ENCODE measurements at places on chromosomes 5 and 9. TPM values are rescaled to one million over a fixed set of nuclear protein-coding genes. Genes with fewer than 3 reads are reported as not detected.

DNA sequence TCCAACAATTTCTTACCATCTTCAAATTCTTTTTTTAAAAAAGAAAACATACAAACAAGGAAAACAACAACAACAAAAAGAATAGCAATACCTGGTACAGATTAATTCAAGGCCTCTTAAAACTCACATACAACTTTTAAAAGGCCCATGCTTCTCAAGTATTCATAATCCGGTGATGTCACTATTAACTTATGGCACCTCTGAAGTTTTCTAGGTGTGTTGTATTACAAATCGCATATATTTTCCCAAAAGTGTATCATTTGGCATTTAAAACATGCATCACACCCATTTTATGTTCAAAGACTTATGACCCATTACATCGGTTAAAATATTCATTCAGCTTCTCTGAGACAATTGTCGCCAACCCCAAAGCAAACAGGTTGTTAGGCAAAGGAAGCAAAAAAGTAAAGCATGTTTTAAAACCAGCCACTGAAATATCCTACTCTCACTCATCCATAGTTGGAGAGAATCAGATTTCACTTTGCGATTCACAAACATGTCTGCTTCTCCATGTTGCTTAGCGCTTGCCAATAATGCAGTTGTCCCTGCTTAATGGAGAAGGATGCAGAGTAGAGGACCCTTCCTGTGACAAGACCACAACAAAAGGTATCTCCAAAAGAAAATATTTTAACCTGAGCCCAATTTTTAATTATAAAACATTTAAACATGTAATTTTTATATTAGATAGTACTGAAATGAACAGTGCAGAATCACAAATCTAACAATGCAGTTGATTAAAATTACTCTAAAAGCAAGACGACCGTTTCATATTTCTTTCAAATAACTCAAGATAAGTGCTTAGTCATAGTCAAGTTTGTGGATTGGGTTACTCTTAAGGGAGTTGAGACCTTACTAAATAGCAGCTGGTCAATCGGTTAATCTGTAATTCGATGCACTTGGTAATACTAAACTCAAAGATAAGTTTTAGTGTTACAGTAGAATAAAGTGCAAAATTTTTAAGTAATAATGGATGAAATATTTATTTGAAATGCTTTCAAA is 1.6 kb downstream of the SKP1 start:
- H3K27me3 ChIP-seq, result no peaks in the 10 kb centered on the region
- H3K27ac ChIP-seq, result no peak overlapping the region
- H3K36me3 ChIP-seq, result peaks cover 15% of the 10 kb centered on the region
- peak overlapping the region; percentile 71 for H3K4me3 ChIP-seq
- no peak for DNase-seq
- peaks cover 29% of the 10 kb centered on the region for H3K4me1 ChIP-seq

The MYMK gene
- total RNA-seq, result not detected

GRCh38 chr9:97176206-97176605 is 131.3 kb upstream of the CCDC180 start:
- H3K36me3 ChIP-seq, result no peaks in the 10 kb centered on the region
- no peaks in the 10 kb centered on the region for H3K27me3 ChIP-seq
- H3K27ac ChIP-seq, result no peak overlapping the region
- DNase-seq, result no peak

DNA sequence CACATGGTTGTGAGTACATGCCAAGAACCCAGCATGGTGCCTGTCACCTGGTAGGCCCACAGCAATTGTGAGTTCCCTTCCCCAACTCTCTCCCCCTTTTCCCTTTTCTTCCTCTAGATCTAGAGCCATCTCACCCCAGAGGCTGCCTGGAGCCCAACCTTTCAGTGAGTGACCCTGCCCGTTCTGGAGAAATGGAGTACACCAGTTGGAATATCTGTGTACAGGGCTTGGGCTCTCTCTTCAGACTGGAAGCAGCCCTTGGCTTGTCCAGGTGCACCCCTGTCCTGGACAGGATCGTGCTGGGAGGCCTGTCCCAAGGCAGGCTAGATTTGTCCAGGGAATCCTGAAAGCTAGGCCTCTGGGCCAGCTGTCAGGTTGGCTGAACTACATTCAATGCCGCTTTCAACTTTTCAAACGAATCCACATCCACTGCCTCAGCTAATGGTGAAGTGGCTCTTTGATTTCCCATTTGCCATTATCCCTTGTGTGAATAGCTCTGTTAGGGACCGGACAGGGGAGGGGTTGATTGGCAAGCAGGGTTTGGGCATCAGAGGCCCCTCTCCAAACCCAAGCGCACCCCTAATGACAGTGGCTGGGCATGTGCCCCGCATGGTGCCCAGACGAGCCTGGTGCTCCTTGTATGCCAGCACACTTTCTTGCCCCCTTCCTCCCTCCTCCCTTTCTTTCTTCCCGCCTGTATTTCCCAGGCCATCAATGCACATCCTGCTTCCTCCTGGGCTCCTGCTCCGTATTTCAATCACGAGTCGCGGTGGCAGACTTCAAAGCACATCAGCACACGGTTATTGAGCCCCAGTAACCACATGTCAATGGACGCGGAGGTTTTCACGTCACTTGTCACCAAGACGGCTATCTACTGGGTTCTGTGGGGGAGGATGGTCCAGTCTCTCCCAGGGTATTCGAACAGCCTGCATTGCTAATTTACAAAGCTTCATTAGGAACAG is 211.2 kb downstream of the DAB2IP start:
- no peak overlapping the region for H3K27ac ChIP-seq
- no peak for DNase-seq
- no peaks in the 10 kb centered on the region for H3K27me3 ChIP-seq

The TSPAN17 gene
- 36.8 TPM for total RNA-seq

DNA sequence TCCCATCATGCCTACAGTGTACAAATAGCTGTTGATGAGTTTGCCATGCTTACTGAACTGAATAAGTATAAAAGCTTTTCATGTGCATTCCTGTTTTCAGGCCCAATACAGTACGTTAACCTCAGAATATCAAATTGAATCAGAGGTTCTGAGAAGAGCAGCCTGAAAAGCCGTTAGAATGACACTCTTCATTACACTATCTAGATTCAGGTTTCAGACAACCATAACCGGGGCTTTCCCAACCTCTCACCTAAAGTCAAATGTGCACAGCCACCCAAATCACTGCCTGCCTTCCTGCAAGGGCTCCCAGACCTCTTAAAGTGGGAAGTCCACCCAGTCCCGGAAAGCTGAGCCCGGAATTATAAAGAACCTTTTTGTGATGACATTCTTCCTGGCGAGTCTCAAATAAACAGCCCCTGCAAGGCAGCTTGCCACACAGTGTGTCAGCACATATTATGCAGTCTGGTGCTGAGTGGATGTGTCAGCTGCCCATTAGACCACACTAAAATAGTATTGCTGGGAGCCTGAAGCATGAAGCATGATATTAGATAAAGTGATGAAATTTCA is 245.8 kb downstream of the TLE4 start:
- H3K27ac ChIP-seq, result no peak overlapping the region
- no peaks in the 10 kb centered on the region for H3K36me3 ChIP-seq
- H3K4me1 ChIP-seq, result no peaks in the 10 kb centered on the region
- H3K27me3 ChIP-seq, result no peaks in the 10 kb centered on the region
- DNase-seq, result no peak
- H3K4me3 ChIP-seq, result no peak overlapping the region

The KIF24 gene
- total RNA-seq, result 1.6 TPM

- no peaks in the 10 kb centered on the region for H3K36me3 ChIP-seq
- H3K27ac ChIP-seq, result peak overlapping the region; percentile 48
- H3K4me3 ChIP-seq, result no peak overlapping the region
- H3K27me3 ChIP-seq, result no peaks in the 10 kb centered on the region
- DNase-seq, result no peak
Observed at GRCh38 chr9:119009249-119009648, 360.0 kb downstream of the BRINP1 start.

- no peak overlapping the region for H3K27ac ChIP-seq
- peaks cover 22% of the 10 kb centered on the region for H3K36me3 ChIP-seq
- H3K4me3 ChIP-seq, result no peak overlapping the region
- no peaks in the 10 kb centered on the region for H3K27me3 ChIP-seq
Observed at GRCh38 chr9:123069010-123069481, 35.6 kb downstream of the GPR21 start.

DNA sequence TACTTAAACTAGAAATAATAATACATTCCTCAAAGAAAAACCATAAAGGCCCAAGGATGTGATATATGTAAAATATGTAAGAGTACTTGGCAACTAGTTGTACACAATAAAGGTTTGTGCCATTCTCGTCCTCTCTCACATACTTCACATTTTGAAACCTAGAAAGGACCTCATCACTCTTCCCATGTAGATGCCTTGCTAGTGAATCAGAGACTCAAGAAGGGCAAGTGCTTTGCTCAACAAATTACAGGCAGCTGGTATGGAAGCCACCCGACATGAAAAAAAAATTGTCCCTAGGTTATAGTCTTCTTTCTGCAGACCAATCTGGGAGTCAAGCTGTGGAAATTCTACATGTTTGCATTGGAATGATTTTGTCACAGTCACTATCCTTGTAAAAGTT is 31.7 kb downstream of the ADRB2 start:
- H3K27me3 ChIP-seq, result no peaks in the 10 kb centered on the region
- H3K36me3 ChIP-seq, result no peaks in the 10 kb centered on the region
- no peak overlapping the region for H3K27ac ChIP-seq
- peaks cover 17% of the 10 kb centered on the region for H3K4me1 ChIP-seq

- H3K27me3 ChIP-seq, result no peaks in the 10 kb centered on the region
- DNase-seq, result no peak
- no peaks in the 10 kb centered on the region for H3K36me3 ChIP-seq
- H3K27ac ChIP-seq, result no peak overlapping the region
- H3K4me1 ChIP-seq, result peaks cover 22% of the 10 kb centered on the region
- H3K4me3 ChIP-seq, result no peak overlapping the region
Observed at GRCh38 chr5:56055287-56055686, 60.5 kb upstream of the IL6ST start.

DNA sequence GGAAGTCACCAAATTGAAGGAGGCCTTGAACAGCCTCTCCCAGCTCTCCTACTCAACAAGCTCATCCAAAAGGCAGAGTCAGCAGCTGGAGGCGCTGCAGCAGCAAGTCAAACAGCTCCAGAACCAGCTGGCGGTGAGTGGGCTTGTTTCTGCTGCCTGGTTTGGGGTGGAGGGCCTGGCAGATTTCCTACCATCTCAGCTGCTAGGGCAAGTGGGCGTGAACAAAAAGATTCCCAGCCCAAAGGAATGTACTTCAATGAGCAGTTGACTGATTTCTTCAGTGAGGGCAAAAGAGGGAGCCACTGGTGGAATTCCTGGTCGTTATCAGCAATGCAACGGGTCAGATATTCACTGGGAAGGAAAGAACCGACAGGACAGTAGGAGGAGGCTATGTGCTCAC is 12.6 kb upstream of the TTC23L start:
- no peak overlapping the region for H3K4me3 ChIP-seq
- no peaks in the 10 kb centered on the region for H3K4me1 ChIP-seq
- no peak overlapping the region for H3K27ac ChIP-seq
- no peak for DNase-seq
- H3K27me3 ChIP-seq, result no peaks in the 10 kb centered on the region

Data from upper lobe of left lung (tissue), 6 donors.